Endodermal cell (in vitro differentiated cells): ENCODE measurements at places on chromosomes 1 and 21. TPM values are rescaled to one million over a fixed set of nuclear protein-coding genes. Genes with fewer than 3 reads are reported as not detected.

DNA sequence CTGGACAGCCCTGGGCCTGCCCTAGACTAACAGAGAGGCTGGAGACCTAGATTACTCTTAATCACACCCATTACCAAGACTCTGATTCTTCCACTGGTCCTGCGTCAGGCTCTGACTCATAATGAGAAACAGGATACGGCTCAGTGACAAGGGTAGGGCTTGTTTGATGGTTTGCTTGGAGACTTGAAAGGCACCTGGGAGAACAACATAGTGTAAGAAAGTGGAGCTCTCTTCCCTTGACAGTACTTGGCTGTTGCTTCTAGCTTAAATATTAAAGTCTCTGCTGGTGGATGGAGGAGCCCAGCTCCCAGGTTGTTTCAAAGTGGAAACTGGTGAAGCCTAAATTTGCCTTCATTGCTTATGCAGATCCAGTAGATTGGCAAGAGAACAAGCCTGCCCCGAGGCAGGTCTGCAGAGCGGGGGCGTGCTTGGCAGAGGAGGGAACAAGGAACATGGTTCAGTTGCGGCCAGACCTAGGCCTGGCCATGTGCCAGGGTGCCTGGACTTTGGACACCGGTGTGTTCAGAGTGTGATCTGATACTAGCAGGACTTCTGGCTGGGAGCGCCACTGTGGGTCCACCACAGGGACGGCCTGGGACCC is 480.6 kb downstream of the CAMTA1 start:
- peak; percentile 33 for DNase-seq

- DNase-seq, result no peak
Observed at GRCh38 chr1:186391841-186392240, 16.2 kb downstream of the ODR4 start.

GRCh38 chr1:80962564-80962963 is 838.2 kb upstream of the ADGRL2 start:
- DNase-seq, result no peak

PODN gene
- 3.1 and 3.6 TPM in 2 replicates for total RNA-seq

INTS3 gene
- total RNA-seq, result 101 and 117 TPM in 2 replicates

DNA sequence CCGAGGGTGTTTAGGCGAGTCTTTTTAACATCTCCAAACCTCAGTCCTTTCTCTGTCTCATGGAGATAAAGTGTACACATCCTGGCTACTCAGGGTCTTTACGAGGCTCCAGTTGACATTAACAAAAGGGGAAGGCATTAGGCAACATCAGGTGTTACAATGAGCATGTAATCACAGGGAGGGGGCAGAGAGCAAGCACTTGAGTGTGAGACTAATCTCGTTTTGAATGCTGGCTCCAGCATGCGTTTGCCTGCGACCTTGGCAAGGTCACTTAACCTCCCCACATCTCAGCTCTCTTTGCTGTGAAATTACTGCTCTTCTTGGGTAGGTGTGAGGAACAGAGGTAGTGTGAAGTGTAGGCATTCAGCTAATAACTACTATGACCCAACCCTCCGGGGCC is 3.1 kb downstream of the TNNT2 start:
- no peak for DNase-seq

DNA sequence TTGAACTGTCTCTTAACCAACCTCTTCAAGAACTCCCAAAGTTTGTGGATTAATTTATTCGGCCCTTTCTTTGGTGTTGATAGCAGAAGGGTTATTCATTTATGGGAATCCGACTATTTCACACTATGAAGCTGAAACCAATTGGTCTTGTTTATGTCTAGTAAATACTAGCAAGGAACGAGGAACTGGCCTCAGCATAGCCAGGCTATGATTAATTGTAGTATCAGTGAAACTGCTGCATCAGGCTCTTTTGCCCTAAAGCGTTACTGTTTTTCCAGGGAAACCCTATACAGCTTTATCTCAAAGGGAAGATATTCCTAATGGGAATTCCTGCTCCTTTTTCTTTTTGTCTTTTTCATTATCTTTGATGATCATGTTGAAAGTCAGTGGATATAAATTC is 35.1 kb downstream of the CLEC20A start:
- DNase-seq, result no peak

EXO1 gene
- 21.7 and 23.7 TPM in 2 replicates for total RNA-seq

RHOU gene
- total RNA-seq, result 9.0 and 9.9 TPM in 2 replicates

DNA sequence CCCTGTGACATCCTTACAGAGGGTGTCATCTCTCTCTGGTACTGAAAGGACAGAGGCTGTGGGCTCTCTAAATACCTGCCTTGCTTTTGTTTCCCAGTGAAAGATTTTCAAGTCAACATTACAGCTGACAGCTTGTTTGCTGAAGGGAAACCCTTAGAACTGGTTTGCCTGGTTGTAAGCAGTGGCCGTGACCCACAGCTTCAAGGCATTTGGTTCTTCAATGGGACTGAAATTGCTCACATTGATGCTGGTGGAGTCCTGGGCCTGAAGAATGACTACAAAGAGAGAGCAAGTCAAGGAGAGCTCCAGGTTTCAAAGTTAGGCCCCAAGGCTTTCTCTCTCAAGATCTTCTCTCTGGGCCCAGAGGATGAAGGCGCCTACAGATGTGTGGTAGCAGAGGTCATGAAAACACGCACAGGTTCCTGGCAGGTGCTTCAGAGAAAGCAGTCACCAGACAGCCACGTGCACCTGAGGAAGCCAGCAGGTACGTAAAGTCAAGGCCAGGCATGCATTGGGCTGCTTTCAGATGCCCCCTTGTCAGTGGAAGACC is 11.8 kb downstream of the CD101 start:
- DNase-seq, result no peak

GRCh38 chr21:38917043-38917774 is 111.5 kb downstream of the ETS2 start:
- peak; percentile 29 for DNase-seq

DNA sequence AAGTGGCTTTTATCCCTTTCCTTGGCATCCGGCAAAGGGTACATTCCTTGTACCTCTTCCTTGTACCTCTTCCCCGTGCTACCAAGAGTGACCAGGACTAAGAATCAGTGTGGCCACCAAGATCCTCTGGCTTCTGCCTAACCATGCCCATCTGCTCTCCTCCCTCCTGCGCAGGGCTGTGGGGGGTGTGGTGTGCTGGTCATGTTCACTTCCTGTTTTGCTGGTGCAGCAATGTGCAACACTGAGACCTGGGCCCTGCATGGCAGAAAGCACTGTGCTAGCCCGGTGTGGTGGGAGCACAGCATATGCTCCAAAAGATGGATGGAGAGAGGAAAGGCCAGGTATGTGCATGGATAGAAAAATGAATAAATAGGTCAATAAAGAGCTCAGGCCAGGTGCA is 33.3 kb upstream of the TENT5C start:
- peak; percentile 24 for DNase-seq

- no peak for DNase-seq
Observed at GRCh38 chr1:8164670-8165069, 138.6 kb upstream of the ERRFI1 start.

- peak; percentile 74 for DNase-seq
Observed at GRCh38 chr1:19799230-19800075, at the start of gene TMCO4. TSS of gene TMCO4 (minus strand) at chr1:19799916. CDS start at chr1:19780758, 19,158 bp downstream.

DNA sequence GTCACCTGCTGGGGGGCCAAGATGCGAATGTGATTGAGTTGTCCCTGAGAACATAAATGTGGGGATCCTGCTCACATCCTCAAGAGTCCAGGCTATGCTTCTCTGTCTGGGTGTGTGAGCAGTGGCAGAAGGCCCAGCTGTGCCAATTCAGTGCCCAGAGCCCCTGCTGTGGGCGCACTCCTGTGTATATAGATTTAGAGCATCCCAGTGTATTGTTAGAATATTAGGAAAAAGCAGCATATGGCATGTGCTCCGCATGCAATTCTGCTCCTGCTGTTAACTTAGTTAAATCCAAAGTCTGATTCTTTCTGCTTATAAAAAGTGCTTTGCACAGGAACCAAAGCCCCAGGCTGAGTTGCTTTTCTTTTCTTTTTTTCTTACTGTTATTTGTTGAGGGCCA is 37.8 kb downstream of the FAM78B start:
- DNase-seq, result no peak

DNA sequence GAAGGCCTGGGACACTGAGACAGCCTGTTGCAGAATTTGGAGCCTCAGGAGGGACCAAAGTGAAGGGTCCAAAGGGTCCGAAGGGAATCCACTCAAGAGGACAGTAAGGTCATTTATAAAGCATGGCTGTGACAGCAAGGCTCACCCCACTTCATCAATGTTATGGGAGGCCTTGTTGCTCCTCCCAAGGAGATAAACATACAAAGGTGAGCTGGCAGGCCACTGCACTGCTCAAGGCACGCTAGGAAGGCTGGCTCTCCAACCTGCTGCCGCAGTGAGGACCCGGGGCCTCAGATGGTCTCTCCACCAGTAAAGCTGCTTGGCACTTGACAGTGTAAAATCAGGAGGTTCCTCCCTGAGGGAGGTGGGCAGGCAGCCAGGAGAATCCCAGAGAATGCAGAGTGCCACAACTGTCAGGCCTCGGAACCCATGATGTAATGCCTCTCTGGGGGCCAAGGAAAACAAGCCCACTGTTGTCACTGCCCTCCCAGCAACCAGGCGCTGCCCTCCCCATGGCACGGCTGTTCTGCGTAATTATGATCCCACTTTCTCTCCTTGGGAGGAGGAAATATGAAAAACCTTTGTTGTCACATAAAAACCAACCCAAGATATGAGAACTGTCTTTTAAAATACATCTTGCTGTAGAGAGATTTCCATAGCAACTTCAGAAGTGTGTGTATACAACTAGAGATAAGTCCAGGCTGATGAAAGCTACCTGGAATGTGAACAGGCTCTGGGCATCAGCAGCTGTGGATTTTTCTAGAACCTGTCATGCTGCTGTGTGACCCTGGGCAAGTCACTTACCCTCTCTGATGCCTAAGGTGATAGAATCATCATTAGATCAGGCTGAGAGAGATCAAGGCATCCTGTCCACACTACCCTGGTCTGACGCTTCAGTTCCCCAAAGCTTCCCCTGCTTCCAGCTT is 102.5 kb downstream of the KCNN3 start:
- no peak for DNase-seq

TRMT1L gene
- total RNA-seq, result 25.5 to 33.4 TPM (median 27.1 TPM) in 3 replicates

DNA sequence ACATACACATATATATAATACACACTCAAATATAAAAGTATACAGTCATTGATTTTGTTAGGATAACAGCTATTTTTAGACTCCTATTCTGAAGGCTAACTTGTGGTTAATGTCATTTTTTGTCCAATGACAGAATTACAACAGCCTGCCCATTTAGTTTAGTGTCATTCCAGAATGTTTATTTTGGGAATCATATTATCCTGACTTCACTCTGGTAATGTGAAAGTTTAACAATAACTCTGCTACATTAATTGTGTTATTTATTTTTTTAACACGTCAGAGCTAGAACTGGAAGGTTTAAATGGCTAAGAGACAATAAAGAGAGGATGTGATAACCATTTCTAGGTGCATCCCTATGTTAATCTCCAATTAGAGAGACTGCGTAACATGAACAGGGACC is 648.1 kb downstream of the USP25 start:
- DNase-seq, result no peak

- no peak for DNase-seq
Observed at GRCh38 chr1:181911715-181912114, 149.8 kb downstream of the ZNF648 start.

DNA sequence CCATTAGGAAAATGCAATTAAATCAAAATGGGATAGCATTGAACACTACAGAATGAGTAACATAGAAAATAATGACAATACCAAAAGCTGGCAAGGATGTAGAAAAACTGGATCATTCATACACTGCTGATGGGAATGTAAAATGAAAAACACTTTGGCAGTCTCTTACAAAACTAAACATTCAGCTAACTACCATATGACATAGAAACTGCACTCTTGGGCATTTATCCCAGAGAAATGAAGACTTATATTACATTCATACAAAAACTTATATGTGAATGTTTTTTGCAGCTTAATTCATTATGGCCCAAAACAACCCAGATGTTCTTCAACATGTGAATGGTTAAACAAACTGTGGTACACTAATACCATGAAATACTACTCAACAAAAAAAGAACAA is 66.4 kb downstream of the ANKRD13C start:
- DNase-seq, result no peak

GNG4 gene
- total RNA-seq, result 7.5 to 14.2 TPM (median 12.8 TPM) in 3 replicates

DNA sequence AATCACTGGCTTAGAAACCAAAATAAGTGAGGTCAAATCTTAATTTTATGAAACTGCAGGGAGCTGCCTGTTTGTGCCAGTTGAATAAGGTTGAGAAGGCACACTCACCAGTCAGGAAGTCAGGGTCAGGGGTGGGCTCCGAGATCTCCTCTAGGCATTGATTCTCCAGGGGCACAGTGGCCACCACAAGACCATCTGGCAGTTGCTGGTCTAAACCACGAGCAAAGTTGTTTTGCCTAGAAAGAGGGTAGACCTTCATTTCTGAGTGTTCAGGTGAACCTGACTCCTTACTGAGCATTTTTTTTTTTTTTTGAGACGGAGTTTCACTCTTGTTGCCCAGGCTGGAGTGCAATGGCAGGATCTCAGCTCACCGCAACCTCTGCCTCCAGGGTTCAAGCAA is 220.7 kb downstream of the ASTN1 start:
- no peak for DNase-seq

DNA sequence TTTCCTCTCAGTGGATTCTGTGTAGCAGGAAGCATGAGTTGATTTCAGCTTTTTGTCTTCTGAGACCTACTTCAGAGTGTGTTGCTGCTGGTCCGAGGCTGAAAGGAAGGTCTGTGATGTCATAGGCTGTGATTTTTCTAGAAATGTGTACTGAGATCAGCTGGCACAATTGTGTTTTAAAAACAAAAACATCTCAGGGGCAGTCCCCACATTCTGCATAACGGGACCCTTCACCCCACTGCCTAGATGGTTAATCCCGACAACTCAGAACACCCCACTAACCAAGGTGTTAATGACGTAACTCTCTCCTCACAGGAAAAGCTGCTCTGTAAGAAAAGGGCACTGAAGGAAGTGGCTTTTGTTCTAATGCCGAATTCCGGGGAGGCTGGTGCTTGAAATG is 59.8 kb upstream of the PPP2R5A start:
- DNase-seq, result no peak

- no peak for DNase-seq
Observed at GRCh38 chr1:85366391-85367170, 90.1 kb upstream of the BCL10 start.
